Activated T-helper 2 cell treated with anti-CD3 and anti-CD28 coated beads, Interferon-gamma antibody, Interleukin-2, Interleukin-4, amounts not matched to agents 10 μg/mL and 5 μg/mL and 100 μg/mL, durations not matched to agents 14 hours and 24 hours and 36 hours (primary cell): ENCODE measurements at places on chromosomes 13 and 19. TPM values are rescaled to one million over a fixed set of nuclear protein-coding genes. Genes with fewer than 3 reads are reported as not detected.

- peaks cover 56% of the 10 kb centered on the region for H3K4me1 ChIP-seq
- H3K36me3 ChIP-seq: peaks cover 24% of the 10 kb centered on the region
- H3K4me3 ChIP-seq: peak overlapping the region; percentile 40
These were observed 22.1 kb downstream of the ACTN4 start for GRCh38 chr19:38669552-38669951.

- no peak overlapping the region for H3K4me3 ChIP-seq
- H3K27ac ChIP-seq: no peak overlapping the region
- H3K4me1 ChIP-seq: peaks cover 2% of the 10 kb centered on the region
- no peak for DNase-seq
- no peaks in the 10 kb centered on the region for H3K27me3 ChIP-seq
These were observed 68.8 kb downstream of the DNAJC3 start for GRCh38 chr13:95745752-95746151.

- no peak overlapping the region for H3K27ac ChIP-seq
- DNase-seq: no peak
- no peak overlapping the region for H3K4me3 ChIP-seq
These were observed 96.1 kb upstream of the MBNL2 start for GRCh38 chr13:97125810-97126738.

GRCh38 chr13:34464011-34464410 is 478.1 kb upstream of the NBEA start:
- no peaks in the 10 kb centered on the region for H3K4me1 ChIP-seq
- no peaks in the 10 kb centered on the region for H3K27me3 ChIP-seq
- no peak for DNase-seq

DNA sequence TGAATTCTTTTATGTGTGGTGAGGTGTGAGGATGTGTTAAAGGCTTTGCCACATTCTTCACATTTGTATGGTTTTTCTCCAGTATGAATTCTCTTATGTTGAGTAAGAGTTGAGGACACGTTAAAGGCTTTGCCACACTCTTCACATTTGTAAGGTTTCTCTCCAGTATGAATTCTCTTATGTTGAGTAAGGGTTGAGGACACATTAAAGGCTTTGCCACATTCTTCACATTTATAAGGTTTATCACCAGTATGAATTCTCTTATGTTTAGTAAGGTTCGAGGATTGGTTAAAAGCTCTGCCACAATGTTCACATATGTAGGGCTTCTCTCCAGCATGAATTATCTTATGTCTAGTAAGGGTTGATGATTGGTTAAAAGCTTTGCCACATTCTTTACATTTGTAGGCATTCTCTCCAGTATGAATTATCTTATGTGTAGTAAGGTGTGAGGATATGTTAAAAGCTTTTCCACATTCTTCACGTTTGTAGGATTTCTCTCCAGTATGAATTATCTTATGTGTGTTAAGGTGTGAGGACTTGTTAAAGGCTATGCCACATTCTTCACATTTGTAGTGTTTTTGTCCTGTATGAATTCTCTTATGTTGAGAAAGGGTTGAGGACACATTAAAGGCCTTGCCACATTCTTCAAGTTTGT is 27.1 kb downstream of the ZNF724 start:
- H3K4me1 ChIP-seq: no peaks in the 10 kb centered on the region
- peaks cover 71% of the 10 kb centered on the region for H3K36me3 ChIP-seq
- no peak overlapping the region for H3K27ac ChIP-seq
- DNase-seq: no peak
- H3K4me3 ChIP-seq: no peak overlapping the region

DNA sequence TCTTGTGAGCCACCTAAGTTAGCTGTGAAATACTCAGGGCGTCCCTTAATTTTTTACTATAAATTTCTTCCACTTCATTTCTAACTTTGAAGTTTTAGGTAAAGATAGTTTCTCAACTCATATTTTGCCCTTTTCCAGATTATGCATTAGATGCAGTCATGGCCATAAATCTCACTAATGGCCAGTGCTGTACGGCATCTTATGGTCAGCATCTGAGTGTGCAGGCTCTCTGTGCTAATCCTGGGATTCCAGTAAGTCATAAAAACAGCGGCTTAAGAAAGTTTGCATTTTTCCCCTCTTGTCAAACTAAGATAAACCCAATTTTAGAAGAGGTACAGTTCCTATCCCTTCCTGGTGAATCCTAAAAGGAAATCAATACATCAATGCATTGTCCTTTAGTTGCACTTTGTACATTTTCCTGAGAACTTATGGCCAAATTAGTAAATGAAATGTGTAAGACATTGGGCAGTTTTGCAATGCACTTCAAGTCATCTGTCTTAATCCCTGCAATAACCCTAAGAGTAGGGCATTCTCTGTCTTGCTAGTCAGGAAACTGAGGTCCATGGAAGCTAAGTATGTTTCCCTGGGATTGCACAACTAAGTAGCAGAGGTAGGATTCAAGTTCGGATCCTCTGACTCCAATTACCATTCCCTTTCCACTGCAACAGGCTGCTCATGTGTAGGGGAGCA is 146.2 kb downstream of the DCT start:
- no peak overlapping the region for H3K27ac ChIP-seq
- peaks cover 17% of the 10 kb centered on the region for H3K4me1 ChIP-seq
- no peak overlapping the region for H3K4me3 ChIP-seq
- no peaks in the 10 kb centered on the region for H3K36me3 ChIP-seq
- H3K27me3 ChIP-seq: peaks cover 30% of the 10 kb centered on the region

- H3K27me3 ChIP-seq: no peaks in the 10 kb centered on the region
- no peak overlapping the region for H3K4me3 ChIP-seq
- peaks cover 4% of the 10 kb centered on the region for H3K4me1 ChIP-seq
- H3K36me3 ChIP-seq: peaks cover 10% of the 10 kb centered on the region
- H3K27ac ChIP-seq: no peak overlapping the region
These were observed 2.4 kb upstream of the F2RL3 start for GRCh38 chr19:16886305-16886880.

DNA sequence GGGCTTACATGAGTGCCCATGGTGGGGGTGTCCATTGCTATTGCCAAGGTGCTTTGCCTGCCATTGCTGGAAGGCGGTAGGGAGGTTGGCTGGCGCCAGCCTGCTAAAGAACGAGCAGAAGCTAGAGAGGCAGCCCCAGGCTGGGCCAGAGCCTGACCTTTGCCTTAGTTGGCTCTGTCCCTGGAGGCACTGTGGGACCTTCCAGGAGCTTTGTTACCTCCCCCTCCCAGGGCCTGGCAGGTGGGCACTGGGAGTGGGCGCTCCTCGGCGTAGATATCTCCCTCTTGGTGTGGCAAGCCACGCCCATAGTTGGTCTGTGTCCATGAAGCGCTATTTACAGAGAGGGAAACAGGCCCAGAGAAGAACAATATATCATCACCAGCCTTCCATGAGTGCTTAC is 2.3 kb upstream of the SLC25A42 start:
- DNase-seq: no peak
- no peaks in the 10 kb centered on the region for H3K27me3 ChIP-seq
- no peak overlapping the region for H3K27ac ChIP-seq
- H3K4me1 ChIP-seq: peaks cover 19% of the 10 kb centered on the region
- no peak overlapping the region for H3K4me3 ChIP-seq

Gene JAK3
- 212 and 221 TPM in 2 replicates for total RNA-seq

Gene C19orf85
- total RNA-seq: not detected in 2 replicates
